ENCODE measurements at places on chromosomes 7 and 10. TPM values are rescaled to one million over a fixed set of nuclear protein-coding genes. Genes with fewer than 3 reads are reported as not detected.

- H3K27me3 ChIP-seq: peaks cover 2% of the 10 kb centered on the region
- H3K27ac ChIP-seq: peak overlapping the region; percentile 60
- peaks cover 30% of the 10 kb centered on the region for H3K4me1 ChIP-seq
- H3K4me3 ChIP-seq: no peak overlapping the region
Measured at GRCh38 chr10:62527019-62527827, 153.1 kb downstream of the ZNF365 start.

BHLHA15 gene
- total RNA-seq: 0.33 TPM

DNA sequence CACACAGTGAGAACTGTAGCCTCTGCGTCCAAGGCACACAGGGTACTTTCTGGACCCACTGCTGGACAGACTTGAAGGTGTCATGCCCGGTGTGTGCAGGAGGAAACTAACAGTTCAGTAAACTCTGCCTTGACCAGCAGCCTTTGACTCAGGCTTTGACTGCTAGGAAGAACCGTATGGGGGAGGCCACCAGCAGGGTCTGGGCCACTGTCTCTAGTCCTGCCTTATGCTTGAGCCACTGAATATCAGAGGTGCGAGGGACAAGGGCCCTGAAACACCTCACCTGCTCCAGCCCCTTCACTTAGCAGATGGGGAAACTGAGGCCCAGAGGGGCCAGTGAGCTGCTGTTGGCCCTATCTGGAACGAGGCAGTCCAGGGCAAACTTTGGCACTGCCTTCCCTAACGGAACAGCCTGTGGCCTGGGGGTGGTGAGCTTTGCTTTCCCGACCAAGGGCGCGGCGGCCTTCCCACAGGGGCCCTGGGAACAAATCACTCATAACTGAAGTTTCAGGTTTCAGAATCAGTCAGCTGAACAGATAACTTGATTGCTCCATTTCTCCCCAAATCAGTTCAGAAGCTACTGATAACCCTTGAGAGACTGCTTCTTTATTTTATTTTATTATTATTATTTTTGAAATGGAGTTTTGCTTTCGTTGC, 130.0 kb downstream of the FAM53B start:
- H3K36me3 ChIP-seq: peaks cover 2% of the 10 kb centered on the region
- DNase-seq: peak; percentile 76
- no peak overlapping the region for H3K27ac ChIP-seq
- H3K4me1 ChIP-seq: peaks cover 59% of the 10 kb centered on the region

RAMP3 gene
- not detected for total RNA-seq

DNA sequence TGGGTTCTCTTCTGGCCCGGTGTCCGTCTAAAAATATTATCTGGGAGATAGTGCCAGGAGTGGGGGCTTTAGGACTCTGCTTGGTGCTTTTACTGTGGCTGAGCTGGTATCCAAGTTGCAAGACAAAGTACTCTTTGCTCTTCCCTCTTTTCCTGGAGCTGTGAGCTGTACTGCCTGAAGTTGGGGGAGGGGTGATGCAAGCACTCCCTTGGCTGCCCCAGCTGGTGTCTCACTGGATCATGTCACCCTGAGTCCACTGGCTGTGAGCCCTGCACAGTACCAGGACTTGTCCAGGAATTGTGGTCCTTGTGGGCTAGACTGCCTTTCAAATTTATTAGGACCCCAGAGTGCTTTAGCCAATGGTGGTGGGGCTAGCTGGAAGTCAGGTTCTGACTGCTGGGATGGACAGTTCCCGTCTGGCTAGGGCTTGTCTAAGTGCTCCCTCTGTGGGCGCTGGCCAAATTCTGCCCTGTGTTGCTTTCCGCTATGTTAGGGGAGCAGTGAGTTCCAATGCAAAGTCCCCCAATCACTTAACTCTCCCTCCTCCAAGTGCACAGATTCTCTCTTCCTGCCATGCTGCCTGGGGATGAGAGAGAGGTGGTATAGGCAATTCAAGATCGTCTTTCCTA, 13.1 kb downstream of the CC2D2B start:
- no peak overlapping the region for H3K4me3 ChIP-seq
- H3K36me3 ChIP-seq: peaks cover 2% of the 10 kb centered on the region
- no peak for DNase-seq
- H3K27me3 ChIP-seq: peaks cover 21% of the 10 kb centered on the region
- H3K27ac ChIP-seq: no peak overlapping the region

- DNase-seq: no peak
- peaks cover 2% of the 10 kb centered on the region for H3K36me3 ChIP-seq
- no peak overlapping the region for H3K4me3 ChIP-seq
- H3K4me1 ChIP-seq: peaks cover 6% of the 10 kb centered on the region
- peaks cover 21% of the 10 kb centered on the region for H3K27me3 ChIP-seq
- no peak overlapping the region for H3K27ac ChIP-seq
Measured at GRCh38 chr10:132005147-132005546, 23.4 kb upstream of the BNIP3 start.

ASZ1 gene
- not detected for total RNA-seq

PTPRN2 gene
- total RNA-seq: 3.2 TPM

- H3K27me3 ChIP-seq: peaks cover 25% of the 10 kb centered on the region
- peaks cover 35% of the 10 kb centered on the region for H3K4me1 ChIP-seq
- peak; percentile 87 for DNase-seq
- peak overlapping the region; percentile 95 for H3K27ac ChIP-seq
Measured at GRCh38 chr10:96130326-96130995, 364 bp downstream of the ZNF518A start.

- no peaks in the 10 kb centered on the region for H3K4me1 ChIP-seq
- DNase-seq: no peak
- no peaks in the 10 kb centered on the region for H3K36me3 ChIP-seq
- H3K4me3 ChIP-seq: no peak overlapping the region
Measured at GRCh38 chr10:94991243-94991888, 52.9 kb downstream of the CYP2C9 start.

- no peak overlapping the region for H3K4me3 ChIP-seq
- H3K27me3 ChIP-seq: peaks cover 18% of the 10 kb centered on the region
- no peaks in the 10 kb centered on the region for H3K4me1 ChIP-seq
- DNase-seq: no peak
- H3K27ac ChIP-seq: no peak overlapping the region
- H3K36me3 ChIP-seq: no peaks in the 10 kb centered on the region
Measured at GRCh38 chr10:118276204-118276603, 65.9 kb downstream of the FAM204A start.

DNA sequence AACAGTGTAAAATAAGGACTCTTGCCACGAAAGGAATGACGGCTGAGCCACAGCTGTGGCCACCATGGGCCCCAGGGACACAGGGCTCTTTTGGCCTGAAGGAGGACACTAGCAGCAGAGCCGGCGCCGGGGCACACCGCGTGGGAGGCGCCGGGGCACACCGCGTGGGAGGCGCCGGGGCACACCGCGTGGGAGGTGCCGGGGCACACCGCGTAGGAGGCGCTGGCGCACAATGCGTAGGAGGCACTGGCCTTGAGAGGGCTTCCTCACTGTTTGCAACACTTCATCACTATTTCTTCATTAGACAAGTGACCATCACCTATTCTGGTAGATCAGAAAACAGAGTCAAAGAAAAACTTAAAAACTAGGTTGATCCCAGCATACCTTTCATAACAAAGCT, 23.4 kb downstream of the ESYT2 start:
- DNase-seq: no peak
- H3K36me3 ChIP-seq: peaks cover 71% of the 10 kb centered on the region
- H3K4me1 ChIP-seq: peaks cover 41% of the 10 kb centered on the region
- H3K27me3 ChIP-seq: no peaks in the 10 kb centered on the region
- H3K4me3 ChIP-seq: no peak overlapping the region

DNA sequence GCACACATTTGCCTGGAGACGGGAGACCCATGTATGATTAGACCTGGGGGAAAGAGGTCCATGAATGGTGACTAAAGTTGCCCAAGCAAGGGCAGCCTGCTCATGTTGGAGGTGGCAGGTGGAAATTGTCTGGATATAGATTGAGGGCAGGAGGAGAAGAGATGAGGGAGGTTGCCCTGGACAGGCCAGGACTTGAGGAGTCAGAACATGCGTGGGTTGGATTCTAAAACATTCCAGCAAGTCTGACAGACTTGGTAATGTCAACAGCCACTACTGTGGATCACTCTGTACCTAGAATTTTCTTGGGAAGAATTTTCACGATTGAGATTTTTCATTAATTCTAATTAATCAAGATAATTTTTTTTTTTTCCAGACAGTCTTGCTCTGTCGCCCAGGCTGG, 19.1 kb upstream of the SVOPL start:
- DNase-seq: no peak
- peaks cover 5% of the 10 kb centered on the region for H3K4me1 ChIP-seq
- H3K27ac ChIP-seq: no peak overlapping the region
- H3K27me3 ChIP-seq: peaks cover 22% of the 10 kb centered on the region

- peaks cover 2% of the 10 kb centered on the region for H3K36me3 ChIP-seq
- H3K4me3 ChIP-seq: no peak overlapping the region
- H3K27ac ChIP-seq: no peak overlapping the region
- no peaks in the 10 kb centered on the region for H3K27me3 ChIP-seq
- peaks cover 6% of the 10 kb centered on the region for H3K4me1 ChIP-seq
Measured at GRCh38 chr10:78296785-78297184, 263.1 kb downstream of the RPS24 start.

CCM2 gene
- 113 TPM for total RNA-seq
